Keratinocyte (primary cell): ENCODE measurements at places on chromosomes 12 and 14. TPM values are rescaled to one million over a fixed set of nuclear protein-coding genes. Genes with fewer than 3 reads are reported as not detected.

The PTGER2 gene
- 0.05 to 0.31 TPM (median 0.28 TPM) in 3 replicates for polyA plus RNA-seq

The IAPP gene
- polyA plus RNA-seq: not detected in 3 replicates

GRCh38 chr12:63915105-63915800, 70.8 kb downstream of the SRGAP1 start:
- H3K36me3 ChIP-seq: peaks cover 3% of the 10 kb centered on the region
- no peak overlapping the region for H3K4me3 ChIP-seq
- peaks cover 49% of the 10 kb centered on the region for H3K4me1 ChIP-seq
- DNase-seq: no peak
- no peaks in the 10 kb centered on the region for H3K27me3 ChIP-seq
- peak overlapping the region; percentile 97 for H3K27ac ChIP-seq

- H3K27ac ChIP-seq: no peak overlapping the region
- no peaks in the 10 kb centered on the region for H3K4me1 ChIP-seq
- H3K36me3 ChIP-seq: no peaks in the 10 kb centered on the region
- peaks cover 11% of the 10 kb centered on the region for H3K27me3 ChIP-seq
- no peak overlapping the region for H3K4me3 ChIP-seq
Observed at GRCh38 chr14:99349721-99350495, 77.9 kb upstream of the BCL11B start.

DNA sequence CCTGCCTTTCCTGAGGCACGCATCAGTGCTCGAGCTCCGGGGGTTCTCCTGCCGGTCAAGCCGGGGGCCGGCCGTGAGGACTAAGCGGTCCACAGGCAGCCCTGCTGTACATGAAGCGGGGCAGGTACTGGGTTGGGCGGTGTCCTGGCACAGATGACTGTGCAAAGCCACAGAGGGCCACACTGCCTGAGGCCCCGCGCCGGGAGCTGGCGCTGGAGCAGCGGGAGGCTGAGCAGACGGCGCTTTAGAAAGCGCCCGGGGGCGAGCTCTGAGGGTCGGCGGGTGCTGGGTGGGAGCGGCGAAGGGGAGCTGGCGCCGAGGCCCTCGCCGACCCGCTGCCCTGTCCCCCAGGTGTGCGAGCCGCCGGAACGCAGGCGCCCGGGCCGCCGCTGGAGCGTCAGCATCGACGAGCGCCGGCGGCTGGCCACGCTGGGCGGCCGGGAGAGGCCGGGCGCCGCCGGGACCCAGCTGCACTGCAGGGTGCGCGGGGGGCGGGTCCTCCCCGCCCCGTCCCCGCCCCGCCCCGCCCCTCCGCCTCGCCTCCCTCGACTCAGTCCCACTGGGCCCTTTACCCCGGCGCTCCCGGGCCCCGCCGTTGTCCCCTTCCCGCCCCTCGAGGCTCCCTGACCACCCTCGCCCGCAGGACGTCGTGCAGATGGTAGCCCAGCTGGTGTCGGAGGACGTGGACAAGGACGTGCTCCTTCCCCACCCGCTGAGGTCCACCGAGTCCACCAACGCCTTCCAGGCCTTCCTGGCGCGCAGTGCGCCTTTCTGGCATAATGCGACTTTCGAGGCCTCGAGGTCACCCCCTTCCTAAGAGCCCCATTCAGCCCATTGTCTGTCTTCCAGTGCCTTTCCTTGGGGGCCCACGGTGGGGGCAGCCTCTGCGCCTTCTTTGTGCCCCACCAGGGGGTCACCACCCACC, 8.3 kb upstream of the MTA1 start:
- H3K36me3 ChIP-seq: no peaks in the 10 kb centered on the region
- no peak overlapping the region for H3K4me3 ChIP-seq
- peaks cover 19% of the 10 kb centered on the region for H3K27me3 ChIP-seq
